NCI-H1694 (cell line): ENCODE measurements at places on chromosomes 1 and 21.

- DNase-seq, result no peak
Measured at GRCh38 chr1:12475947-12476346, 142.1 kb downstream of the DHRS3 start.

GRCh38 chr1:13675151-13675651, 24.8 kb upstream of the PRDM2 start:
- no peak for DNase-seq

DNA sequence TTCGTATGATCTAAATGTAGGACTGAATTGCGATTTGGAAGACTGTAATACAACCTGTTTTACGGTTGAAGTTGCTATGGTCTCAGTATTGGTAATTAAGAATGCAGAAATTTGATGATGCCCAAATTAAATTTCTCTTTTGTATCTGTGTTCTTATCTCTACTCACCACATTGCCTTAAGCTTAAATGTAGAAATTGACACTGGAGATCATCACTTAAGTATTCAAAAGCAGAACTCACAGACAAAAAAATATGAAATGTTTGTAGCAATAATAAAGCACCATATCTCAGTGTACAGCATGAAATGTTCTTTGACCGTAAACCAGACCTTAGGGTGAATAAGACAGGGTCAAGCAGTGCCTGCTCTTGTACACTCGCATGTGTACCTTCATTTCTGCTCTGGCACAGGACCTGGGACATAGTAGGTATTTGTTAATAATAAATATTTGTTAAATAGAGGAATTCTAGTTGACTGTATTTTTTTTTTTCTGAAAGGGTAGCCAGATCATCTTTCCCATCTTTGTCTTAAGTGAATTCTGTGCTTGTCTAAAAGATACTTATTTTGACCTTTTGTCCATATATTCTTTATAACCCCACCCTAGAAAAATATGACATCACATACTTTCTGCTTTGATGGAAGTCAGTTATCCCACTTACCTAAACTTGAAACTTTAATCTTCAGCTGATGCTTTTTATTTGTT, 1.5 kb downstream of the CDC7 start:
- DNase-seq, result no peak

GRCh38 chr1:223708651-223709268, 3.6 kb upstream of the CAPN2 start:
- DNase-seq, result no peak
